ENCODE measurements at places on chromosomes 6 and 20.

- no peak for DNase-seq
These were observed 318.0 kb downstream of the RFPL4B start for GRCh38 chr6:112665114-112665513.

DNA sequence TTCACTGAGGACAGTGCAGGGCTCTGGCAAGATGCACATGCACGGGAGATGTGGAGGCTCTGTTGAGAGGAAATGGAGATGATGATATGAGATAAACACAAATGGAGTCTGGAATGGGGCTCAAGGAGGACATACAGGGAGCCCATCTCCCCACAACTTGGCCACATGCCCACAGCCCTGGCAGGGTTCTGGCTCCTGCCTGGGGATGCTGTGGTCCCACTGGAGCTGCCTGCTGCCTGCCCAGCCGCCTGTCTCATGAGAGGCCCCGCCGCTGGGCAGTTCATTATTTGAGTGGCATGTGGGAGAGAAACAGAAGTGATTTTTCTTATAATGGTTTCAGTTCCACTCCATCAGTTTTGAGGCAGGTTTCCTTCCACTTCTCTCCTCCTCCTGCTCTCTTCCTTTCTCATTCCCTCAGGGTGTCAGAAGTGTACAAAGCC is 133.6 kb upstream of the TRAF3IP2 start:
- no peak for DNase-seq

DNA sequence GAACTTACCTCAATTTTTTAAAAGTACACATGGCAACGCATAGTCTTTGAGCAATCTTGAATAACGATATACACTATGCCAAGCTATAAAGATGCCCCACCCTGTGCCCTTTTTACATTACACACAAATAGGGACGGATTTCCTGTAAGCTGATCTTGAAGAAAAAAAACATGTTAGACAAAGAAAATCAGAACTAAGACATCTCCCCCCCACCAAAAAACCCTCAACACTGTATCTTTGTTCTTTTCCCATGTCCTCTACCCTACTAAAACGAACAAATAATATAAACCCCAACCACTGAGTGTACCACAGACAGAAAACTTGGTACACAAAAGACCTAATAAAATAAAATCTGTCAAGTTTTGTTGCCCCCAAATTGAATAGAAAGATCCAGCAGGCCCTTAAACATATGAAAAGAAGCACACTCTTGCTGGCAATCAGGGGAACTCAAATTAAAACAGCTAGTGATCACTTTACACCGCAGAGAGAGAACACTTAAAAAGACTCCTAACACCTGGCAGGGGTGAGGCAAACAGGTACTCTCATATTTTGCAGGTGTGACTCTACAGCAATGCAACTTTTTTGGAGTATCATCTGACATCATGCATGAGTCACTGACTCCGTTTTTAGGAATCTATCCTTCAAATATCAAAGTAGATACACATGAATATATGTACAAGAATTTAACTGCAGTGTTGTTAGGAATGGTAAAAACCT is 29.6 kb downstream of the BACH2 start:
- no peak for DNase-seq

- DNase-seq, result no peak
These were observed 117.4 kb downstream of the TBC1D32 start for GRCh38 chr6:121216928-121217327.

- DNase-seq, result no peak
These were observed 242.5 kb downstream of the LRFN2 start for GRCh38 chr6:40344566-40345167.

DNA sequence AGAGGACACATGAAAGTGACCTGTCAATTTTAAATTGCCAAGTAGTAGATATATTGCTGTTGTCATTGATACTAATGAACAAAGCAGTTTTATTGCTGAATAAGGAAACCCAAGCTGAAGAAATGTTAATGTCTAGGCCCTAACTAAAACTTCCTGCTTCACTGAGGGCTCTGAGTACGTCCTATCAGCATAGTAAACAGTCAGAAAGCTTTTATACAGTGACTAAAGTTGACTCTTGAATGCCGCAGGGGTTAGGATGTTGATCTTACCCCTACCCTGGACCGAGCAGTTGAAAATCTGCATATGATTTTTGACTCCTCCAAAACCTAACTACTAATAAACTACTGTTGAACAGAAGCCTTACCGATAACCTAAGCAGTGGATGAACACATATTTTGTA is 149.0 kb downstream of the HIVEP2 start:
- DNase-seq, result no peak

DNA sequence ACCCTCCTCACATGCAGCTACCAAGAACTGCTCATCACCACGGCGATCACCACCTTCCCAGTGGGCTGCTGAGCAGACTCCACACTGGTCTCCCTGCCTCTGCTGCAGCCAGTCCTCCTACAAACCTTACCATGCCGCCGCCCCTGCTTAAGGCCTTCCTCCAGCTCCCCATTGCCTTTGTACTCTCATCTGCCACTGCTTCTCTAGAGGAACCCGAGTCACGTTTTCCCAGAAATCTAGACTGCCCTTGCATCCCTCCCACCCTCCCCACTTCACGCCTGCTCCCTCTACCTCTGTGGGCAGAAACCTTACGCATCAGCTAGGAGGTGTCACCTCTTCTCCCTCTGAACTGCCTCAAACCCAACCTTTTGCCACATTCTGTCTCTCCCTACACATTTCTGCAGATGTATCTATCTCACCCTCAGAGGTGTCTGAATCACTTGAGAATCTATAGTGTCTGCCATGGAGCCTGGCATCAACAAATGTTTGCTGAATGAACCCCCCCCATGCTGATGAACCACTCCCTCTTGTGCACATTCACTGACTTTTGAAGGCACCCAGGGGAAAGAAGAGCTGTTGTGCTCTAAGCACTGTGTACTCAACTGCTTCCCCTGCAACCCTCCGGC is 4.3 kb downstream of the E2F1 start:
- DNase-seq, result no peak

DNA sequence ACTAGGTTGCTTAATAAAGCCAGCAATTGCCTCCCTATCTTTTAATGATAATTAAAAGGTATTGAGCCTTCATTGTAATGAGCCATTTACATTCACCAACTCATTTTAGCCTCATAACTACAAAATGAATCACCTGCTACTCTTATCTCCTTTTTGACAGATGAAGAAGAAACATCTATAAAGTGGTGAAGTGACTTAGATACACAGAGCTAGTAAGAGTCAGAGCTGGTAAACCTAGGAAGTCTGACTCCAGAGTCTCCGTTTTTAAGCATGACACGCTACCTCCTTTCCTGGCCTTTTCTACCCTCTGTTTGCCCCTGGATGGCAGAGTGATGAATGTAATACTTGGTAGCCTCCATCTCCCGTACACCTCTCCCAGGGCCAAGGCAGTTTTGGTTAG is 93.5 kb downstream of the SPTLC3 start:
- no peak for DNase-seq

DNA sequence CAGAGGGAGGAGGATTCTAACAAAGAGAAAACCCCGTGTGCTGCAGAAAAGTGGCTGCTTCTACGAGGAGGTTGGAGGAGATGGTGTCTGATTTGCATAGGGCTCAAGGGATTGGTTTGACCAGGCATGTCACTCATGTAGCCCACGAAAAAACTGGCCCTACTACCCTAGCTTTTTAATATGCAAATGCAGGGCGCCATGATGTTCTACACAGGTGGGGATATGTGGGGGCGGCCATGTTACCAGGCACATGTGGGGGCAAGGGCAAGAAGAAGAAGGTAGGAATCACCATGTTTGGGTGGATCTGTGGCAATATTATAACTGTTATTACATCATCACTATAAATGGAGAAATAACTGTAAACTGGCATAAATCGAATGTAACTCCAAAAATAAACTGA is 9.9 kb downstream of the KIAA1755 start:
- DNase-seq, result no peak

DNA sequence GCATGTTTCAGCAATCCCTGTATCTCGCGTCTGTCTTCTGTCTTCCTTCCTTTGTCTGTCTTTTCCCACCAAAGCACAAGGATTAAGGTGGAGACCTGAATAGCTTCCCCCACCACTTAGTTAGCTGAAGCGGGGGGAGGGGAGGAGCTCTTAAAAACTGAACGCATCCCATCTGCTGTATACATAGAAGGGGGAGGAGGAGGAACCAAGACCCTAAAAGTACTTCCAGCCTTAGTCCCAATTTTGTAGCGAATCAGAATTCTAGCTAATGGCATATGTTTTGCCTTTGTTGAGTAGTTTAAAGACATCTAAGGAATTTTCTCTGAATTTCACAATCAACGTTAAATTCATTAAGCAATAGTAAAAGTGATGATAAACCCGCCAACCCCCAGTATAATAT is 47.9 kb downstream of the GNAS start:
- no peak for DNase-seq

DNA sequence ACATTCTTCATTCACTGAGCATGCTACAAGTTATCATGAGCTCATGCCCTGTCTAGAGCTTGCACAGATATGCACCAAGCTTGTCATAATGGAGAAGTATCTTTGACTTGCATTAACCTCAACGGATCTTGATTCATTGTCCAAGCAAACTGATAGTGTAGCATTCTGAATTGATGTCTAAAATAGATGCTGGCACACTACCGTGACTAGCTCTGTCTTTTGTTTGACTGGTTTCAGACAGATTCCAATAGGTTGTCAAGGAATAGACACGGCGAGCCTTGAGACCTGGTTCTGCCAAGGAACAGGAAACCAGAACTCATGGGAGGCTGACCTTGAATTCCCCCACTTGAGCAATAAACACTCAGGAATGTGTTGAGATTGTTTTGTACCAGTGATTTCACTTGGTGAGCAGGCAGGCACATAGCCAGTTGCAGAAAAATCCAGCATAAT is 1153.1 kb upstream of the GJE1 start:
- no peak for DNase-seq

GRCh38 chr20:58071298-58071697 is 157.2 kb downstream of the ANKRD60 start:
- no peak for DNase-seq

DNA sequence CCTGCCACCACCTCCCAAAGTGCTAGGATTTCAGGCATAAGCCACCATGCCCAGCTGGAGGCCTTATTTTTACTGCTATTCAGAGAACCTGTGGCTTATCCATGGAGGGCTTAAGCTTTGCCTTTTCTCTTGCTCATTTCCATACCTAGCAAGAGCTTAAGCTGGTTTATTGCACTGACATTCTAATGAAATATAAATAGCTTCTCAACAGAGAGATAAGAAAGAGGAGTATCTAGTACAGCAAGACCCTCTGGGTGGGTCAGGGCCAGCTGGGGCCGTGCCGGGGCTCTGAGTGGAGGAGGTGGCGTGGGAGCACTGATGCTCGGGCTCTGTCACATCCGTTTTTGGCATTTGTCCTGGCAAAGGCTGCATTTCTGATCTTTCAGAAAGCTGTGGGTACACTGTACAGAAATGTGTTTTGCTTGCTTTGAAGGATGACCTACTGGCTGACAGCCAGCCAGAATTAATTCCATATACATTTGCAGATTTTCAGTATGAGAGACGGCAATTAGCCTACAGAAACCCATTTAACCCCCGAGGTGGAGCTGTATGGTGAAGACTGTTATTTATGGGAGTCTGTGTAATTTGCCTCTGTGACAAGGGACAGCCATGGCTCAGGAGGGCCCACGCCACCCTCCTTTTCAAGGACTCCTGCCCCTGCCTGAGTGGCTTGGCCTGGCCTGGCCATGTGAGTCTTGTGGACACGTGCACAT is 181.6 kb upstream of the AKAP12 start:
- DNase-seq, result no peak

GRCh38 chr20:48752963-48753362 is 74.8 kb downstream of the PREX1 start:
- DNase-seq, result no peak

DNA sequence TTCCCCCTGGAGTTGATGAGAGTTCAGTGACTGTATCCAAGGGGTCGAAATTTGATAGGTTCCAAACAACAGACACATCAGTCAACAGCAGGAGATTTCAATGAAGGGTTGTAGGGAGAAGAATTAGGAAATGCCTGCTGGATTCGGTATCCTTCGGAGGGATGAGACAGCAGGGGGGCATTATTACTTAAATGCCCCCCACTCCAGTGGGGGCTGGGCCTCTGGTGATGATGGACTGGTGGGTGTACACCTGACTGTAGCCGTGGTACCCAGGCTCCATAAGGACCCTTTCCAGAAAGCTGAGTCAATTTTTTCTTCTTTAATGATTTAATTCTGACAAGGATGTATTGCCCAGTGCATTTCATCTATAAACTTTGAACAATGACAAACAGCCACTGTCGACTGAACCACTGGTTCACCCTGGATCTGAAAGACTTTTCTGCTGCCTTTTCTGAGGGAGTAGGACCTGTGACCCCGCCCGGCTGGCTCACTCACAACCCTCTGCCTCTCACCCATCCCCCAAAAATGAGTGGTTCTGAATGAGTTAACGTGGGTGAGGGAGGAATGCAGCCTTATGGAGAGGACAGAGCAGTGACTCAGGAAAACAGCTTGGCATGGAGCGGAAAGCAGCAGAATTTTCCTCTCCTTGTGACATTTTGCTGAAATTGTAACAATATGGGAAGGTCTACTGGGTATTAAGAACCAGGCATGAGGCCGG is 41.0 kb downstream of the ZMYND8 start:
- no peak for DNase-seq

DNA sequence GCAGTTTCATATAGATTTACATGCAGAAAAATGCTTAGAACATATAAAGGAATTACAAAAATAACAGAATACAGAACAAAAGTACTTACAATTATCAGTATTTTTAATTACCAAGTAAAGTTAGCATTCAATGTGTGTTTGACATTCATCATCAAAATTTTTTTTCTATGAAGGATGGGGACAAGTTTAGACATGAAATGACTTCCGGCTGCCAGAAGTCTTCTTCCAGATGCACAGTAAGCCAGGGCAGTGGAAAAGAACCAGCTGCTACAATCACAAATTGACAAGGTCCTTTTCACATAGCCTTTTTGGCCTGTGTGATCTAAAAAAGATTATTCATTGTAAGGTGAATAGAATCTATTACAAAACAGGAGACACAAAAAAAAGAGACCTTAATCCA is 73.8 kb downstream of the HUS1B start:
- DNase-seq, result no peak

GRCh38 chr6:25774120-25774715 is 19.7 kb downstream of the SLC17A4 start:
- DNase-seq, result no peak

- no peak for DNase-seq
These were observed 31.1 kb upstream of the BLCAP start for GRCh38 chr20:37558779-37559178.

GRCh38 chr6:22025468-22026163 is 271.2 kb downstream of the PRL start:
- DNase-seq, result no peak

DNA sequence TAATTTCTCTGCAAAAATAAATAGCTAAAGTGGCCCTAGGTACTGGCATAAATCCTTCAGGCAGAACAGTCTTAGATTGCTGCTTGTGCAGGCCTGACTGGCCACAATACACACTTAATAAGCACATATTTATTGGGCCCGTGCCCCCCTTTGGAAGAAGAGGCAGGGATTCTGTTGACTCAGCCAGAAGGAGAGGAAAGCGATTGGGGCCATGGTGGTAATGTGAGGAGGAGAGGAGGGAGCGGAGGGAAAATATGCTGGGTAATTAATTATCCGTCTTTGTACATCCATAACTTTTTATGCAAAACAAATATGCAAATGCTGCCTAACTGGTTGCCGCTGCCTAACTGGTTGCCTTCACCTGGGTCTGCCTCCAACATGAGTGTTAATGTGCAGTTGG is 36.2 kb downstream of the CD40 start:
- no peak for DNase-seq

All from mucosa of descending colon (tissue), 3 donors.